ENCODE measurements at places on chromosomes 2 and 18.

- H3K27ac ChIP-seq, result no peak overlapping the region
- H3K36me3 ChIP-seq, result no peaks in the 10 kb centered on the region
- no peak for DNase-seq
- no peaks in the 10 kb centered on the region for H3K27me3 ChIP-seq
These were observed 429.5 kb upstream of the TNP1 start for GRCh38 chr2:217289177-217289906.

- no peaks in the 10 kb centered on the region for H3K36me3 ChIP-seq
- H3K27ac ChIP-seq, result no peak overlapping the region
- no peaks in the 10 kb centered on the region for H3K4me1 ChIP-seq
- no peak overlapping the region for H3K4me3 ChIP-seq
- DNase-seq, result no peak
These were observed 243.4 kb downstream of the TGIF1 start for GRCh38 chr18:3693410-3693809.

DNA sequence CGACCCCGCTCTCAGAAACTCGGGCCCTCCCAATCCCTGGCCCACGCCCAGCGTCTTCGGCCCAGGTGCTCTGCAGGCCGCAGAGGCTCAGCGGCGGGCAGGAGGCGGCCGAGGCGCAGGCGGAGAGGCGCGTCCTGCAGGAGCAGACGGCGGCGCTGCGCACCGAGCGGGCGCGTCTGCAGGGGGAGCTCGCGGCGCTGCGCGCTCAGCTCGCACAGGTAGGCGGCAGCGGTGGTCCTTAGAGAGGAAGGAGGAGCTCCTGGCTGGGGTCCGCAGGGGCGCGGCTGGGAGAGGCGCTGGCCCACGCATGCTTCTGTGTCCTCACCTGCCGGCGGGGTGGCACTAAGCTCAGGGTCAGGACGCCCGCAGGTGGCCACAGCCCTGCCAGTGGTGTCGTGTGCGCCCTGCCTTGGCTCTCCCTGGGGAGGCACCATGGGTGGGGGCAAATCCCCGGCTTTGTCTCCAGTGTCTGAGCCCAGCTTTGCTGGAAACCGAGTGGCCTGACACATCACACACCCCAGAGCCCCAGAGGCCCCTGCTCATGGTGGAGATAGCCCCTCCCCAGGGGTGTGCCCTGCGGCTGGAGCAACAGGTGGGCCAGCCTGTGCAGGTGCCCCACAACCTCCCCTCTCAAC, 14.9 kb upstream of the SNED1 start:
- DNase-seq, result peak; percentile 60
- peaks cover 43% of the 10 kb centered on the region for H3K27me3 ChIP-seq
- no peak overlapping the region for H3K4me3 ChIP-seq
- H3K4me1 ChIP-seq, result no peaks in the 10 kb centered on the region

DNA sequence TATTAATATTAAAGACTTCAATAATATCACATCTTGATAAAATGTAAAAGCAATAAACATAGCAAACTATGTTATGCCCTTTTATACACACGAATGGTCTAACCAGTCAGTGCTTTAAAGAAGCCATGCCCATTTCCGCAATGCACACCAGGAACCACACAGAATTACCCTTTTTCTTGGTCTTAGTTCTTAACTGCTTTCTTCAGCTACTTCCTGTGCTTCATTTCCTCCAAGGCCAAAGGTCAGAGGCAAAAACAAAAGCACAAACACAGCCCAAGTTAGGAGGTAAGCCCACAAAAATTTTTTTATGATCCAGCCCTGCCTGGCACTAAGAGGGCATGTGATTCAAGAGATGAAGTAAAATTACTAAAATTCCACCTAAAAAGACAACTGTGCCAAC, 267.2 kb downstream of the FBXO15 start:
- H3K27me3 ChIP-seq, result no peaks in the 10 kb centered on the region
- DNase-seq, result no peak
- no peaks in the 10 kb centered on the region for H3K36me3 ChIP-seq

- DNase-seq, result no peak
- H3K4me1 ChIP-seq, result no peaks in the 10 kb centered on the region
- no peak overlapping the region for H3K4me3 ChIP-seq
These were observed 277.0 kb upstream of the RAB12 start for GRCh38 chr18:8332286-8332685.

- H3K27ac ChIP-seq, result no peak overlapping the region
- no peak overlapping the region for H3K4me3 ChIP-seq
- DNase-seq, result no peak
- no peaks in the 10 kb centered on the region for H3K27me3 ChIP-seq
- peaks cover 2% of the 10 kb centered on the region for H3K36me3 ChIP-seq
These were observed 211.1 kb downstream of the DSEL start for GRCh38 chr18:67305466-67305865.

DNA sequence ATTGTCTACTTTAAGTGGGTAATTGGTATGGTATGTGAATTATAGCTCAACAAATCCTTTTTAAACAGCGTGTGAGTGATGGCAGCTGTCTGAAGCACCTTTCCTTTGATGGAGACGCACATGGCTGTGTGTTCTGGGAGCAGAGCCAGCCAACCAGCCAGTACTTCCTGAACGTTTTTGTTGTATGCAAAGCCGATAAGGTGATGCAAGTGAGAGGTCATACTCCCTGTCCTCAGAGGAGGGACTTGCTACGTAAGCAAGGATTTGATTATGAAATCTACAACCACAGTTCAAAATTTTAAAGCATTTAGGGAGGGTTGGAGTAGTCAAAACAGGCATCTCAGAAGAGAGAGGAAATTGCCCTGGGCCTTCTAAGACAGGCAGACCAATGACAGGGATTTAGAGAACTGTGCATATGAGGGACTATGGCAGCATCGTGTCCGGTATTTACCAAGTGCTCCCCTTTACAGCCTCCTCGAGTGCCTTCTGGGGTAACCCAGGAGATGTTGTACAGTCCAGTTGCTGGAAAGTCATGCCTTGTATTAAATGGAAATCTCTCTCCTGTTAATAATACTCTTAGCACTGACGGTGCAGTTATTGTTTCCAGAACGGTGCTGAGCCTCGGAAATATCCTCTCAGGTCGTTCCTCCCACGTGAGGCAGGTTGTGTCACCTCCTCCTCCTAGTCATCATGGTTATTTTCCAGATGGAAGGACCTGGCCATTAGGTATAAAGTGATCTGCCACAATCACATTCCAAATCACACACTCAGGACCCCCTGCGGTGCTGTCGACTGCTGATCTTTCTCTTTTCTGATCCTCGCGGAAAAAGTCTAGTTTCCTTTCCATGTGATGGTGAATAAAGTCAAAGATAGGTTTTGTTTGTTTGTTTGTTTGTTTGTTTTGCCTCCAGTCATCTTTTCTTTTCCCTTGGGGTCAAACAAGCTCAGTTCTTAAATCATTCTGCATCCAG, 28.4 kb downstream of the ARHGEF4 start:
- no peak overlapping the region for H3K27ac ChIP-seq
- no peaks in the 10 kb centered on the region for H3K36me3 ChIP-seq
- H3K27me3 ChIP-seq, result peaks cover 24% of the 10 kb centered on the region
- DNase-seq, result peak; percentile 16

GRCh38 chr2:29310650-29311348, 195.6 kb downstream of the CLIP4 start:
- H3K36me3 ChIP-seq, result no peaks in the 10 kb centered on the region
- H3K4me3 ChIP-seq, result no peak overlapping the region
- peaks cover 24% of the 10 kb centered on the region for H3K4me1 ChIP-seq

DNA sequence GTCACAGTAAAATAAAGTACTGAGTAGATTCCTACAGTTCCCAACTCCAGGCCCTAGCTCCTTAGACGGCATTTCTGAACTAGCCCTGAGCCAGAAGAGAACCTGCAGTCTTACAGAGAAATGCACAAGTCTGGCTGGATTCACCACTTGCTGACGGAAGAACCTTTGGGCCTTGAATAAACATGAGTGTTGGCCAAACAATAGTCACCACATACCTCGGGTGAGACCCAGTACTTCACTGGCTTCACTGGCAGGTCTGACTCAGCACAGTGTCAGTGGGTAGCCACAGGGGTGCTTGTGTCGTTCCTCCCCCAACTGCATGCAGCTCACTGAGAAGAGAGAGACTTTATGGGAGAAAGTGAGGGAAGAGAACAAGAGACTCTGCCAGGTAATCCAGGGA, 88.9 kb downstream of the TMEM185B start:
- H3K27ac ChIP-seq, result no peak overlapping the region
- H3K27me3 ChIP-seq, result no peaks in the 10 kb centered on the region
- H3K4me1 ChIP-seq, result no peaks in the 10 kb centered on the region
- no peak overlapping the region for H3K4me3 ChIP-seq

DNA sequence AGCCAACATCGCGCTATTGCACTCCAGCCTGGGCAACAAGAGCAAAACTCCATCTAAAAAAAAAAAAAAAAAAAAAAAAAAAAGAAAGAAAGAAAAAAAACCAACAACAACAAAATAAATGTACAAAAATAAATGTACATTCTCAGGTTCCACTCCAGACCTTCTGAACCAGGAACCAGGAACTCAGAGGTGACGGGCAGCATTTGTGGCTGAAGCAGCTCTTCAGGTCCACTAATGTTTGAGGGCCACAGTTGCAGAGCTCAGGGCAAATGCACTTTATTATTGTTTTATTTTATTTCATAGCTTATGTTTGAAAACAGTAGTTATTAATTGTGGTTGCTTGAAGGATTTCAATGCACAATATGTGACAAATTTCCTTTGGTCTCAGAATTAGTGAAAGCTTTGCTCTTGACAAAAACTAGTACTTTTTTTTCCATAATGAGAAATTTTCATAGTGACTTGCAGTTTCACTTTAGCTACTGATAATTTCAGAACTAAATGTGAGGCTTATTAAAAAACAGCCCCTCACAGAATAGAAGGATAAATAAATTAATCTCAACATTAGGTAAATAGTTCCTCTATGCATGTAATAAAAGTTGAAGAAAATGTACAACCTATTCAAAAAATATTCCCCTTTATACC, 378.4 kb upstream of the SPHKAP start:
- no peaks in the 10 kb centered on the region for H3K4me1 ChIP-seq
- no peak overlapping the region for H3K4me3 ChIP-seq
- DNase-seq, result no peak
- no peak overlapping the region for H3K27ac ChIP-seq
- H3K27me3 ChIP-seq, result no peaks in the 10 kb centered on the region

- H3K4me1 ChIP-seq, result peaks cover 6% of the 10 kb centered on the region
- H3K27me3 ChIP-seq, result no peaks in the 10 kb centered on the region
- H3K36me3 ChIP-seq, result no peaks in the 10 kb centered on the region
- no peak overlapping the region for H3K27ac ChIP-seq
These were observed 99.0 kb upstream of the CTDP1 start for GRCh38 chr18:79580498-79581171.

GRCh38 chr2:147538088-147538487, 306.7 kb upstream of the ACVR2A start:
- DNase-seq, result no peak
- peaks cover 5% of the 10 kb centered on the region for H3K4me1 ChIP-seq
- H3K27me3 ChIP-seq, result no peaks in the 10 kb centered on the region
- H3K36me3 ChIP-seq, result no peaks in the 10 kb centered on the region
- H3K4me3 ChIP-seq, result no peak overlapping the region

DNA sequence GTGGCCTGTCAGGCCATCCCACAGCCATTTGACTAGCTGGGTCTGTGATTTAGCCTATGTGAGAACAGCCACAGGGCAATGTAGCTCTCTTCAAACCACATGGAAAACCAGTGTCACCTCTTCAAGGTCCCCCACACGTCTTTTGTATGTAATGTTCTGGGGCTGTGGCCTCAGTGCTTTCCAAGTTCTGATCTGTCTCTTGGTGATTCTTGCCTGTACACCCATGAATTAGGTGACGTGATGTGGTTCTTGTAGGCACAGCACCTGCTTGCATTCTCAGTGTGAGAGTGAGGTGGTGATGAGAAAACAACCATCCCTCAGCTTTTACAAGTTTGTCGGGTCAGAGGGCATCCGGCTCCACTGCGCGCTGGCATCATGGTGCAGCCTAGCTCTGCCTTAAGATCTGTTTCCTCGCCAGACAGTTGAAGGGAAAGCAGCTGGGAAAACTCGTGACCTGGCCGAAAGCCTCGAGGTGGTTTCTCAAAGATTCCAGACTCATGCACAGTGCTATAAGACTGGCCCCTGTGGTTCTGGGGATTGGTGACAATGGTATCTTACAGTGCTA, 125.8 kb downstream of the TANC1 start:
- DNase-seq, result no peak
- no peak overlapping the region for H3K4me3 ChIP-seq
- H3K4me1 ChIP-seq, result peaks cover 68% of the 10 kb centered on the region
- H3K36me3 ChIP-seq, result peaks cover 13% of the 10 kb centered on the region
- no peak overlapping the region for H3K27ac ChIP-seq

GRCh38 chr2:240785424-240786335, 34.3 kb downstream of the KIF1A start:
- no peak overlapping the region for H3K27ac ChIP-seq
- H3K4me3 ChIP-seq, result no peak overlapping the region
- no peaks in the 10 kb centered on the region for H3K36me3 ChIP-seq
- H3K27me3 ChIP-seq, result no peaks in the 10 kb centered on the region

GRCh38 chr2:950080-950966, at the start of gene SNTG2:
SNTG2 (plus strand) TSS chr2:950849; CDS start chr2:950997, 148 bp downstream.
- peak; percentile 74 for DNase-seq
- peaks cover 30% of the 10 kb centered on the region for H3K4me1 ChIP-seq
- H3K36me3 ChIP-seq, result no peaks in the 10 kb centered on the region
- H3K27me3 ChIP-seq, result peaks cover 43% of the 10 kb centered on the region

DNA sequence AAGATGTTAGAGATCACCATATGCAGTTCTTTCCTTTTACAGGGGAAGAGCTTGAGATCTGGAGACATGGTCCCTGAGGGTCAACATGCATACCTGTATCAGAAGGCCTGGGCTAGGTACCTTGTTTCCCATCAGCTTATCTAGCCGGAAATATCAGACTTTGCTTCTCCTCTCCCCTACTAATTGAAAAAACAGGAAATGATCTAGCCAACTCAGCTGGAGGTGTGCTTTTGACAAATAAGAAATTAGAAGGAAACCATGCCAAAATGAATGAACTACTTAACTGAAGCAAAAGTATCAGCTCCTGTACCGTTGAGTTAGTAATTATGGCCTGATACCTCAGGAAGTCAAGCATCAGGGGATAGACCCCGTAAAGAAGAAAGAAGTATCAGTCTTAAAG, 20.4 kb downstream of the PKP4 start:
- H3K27me3 ChIP-seq, result no peaks in the 10 kb centered on the region
- H3K36me3 ChIP-seq, result peaks cover 11% of the 10 kb centered on the region
- H3K27ac ChIP-seq, result peak overlapping the region; percentile 81
- H3K4me3 ChIP-seq, result no peak overlapping the region
- no peak for DNase-seq
- peaks cover 26% of the 10 kb centered on the region for H3K4me1 ChIP-seq

- H3K27me3 ChIP-seq, result no peaks in the 10 kb centered on the region
- peaks cover 19% of the 10 kb centered on the region for H3K4me1 ChIP-seq
- DNase-seq, result no peak
- no peak overlapping the region for H3K27ac ChIP-seq
- H3K4me3 ChIP-seq, result no peak overlapping the region
These were observed 40.7 kb downstream of the PCARE start for GRCh38 chr2:29033656-29034055.

DNA sequence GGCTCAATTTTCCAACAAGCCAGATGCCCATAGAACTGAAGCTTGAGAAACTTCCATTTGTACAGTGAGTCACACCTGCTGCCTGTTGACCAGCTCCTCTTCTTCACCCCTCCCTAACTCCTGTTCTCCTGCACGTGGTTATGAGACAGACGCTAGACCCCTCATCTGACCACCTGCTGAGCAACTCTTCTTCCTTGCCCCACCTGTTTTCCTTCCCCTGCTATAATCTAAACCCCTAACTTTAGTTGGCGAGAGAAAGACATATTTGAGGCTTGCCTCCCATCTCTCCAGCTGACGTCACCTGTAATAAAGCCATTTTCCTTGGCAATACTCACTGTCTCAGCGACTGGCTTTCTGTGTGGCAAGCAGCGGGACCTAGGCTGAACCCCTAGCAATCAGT, 22.3 kb upstream of the ITM2C start:
- peaks cover 54% of the 10 kb centered on the region for H3K27me3 ChIP-seq
- H3K36me3 ChIP-seq, result no peaks in the 10 kb centered on the region
- no peaks in the 10 kb centered on the region for H3K4me1 ChIP-seq
- no peak for DNase-seq
- H3K4me3 ChIP-seq, result no peak overlapping the region

GRCh38 chr18:62781262-62781661, 65.9 kb downstream of the PHLPP1 start:
- H3K27me3 ChIP-seq, result no peaks in the 10 kb centered on the region
- no peak for DNase-seq
- peaks cover 13% of the 10 kb centered on the region for H3K4me1 ChIP-seq

All from activated naive CD4-positive, alpha-beta T cell treated with anti-CD3 and anti-CD28 coated beads, Interleukin-2, amount 10 ng/mL, durations not matched to agents 7 days and 5 days (primary cell).